ENCODE measurements at places on chromosomes 7 and 10. TPM values are rescaled to one million over a fixed set of nuclear protein-coding genes. Genes with fewer than 3 reads are reported as not detected.

- peaks cover 20% of the 10 kb centered on the region for H3K36me3 ChIP-seq
- H3K4me3 ChIP-seq, result no peak overlapping the region
- H3K27ac ChIP-seq, result no peak overlapping the region
- DNase-seq, result no peak
- no peaks in the 10 kb centered on the region for H3K27me3 ChIP-seq
Observed at GRCh38 chr7:139345042-139345441, 3.9 kb downstream of the FMC1 start.

The C10orf95 gene
- total RNA-seq, result 3.1 TPM

DNA sequence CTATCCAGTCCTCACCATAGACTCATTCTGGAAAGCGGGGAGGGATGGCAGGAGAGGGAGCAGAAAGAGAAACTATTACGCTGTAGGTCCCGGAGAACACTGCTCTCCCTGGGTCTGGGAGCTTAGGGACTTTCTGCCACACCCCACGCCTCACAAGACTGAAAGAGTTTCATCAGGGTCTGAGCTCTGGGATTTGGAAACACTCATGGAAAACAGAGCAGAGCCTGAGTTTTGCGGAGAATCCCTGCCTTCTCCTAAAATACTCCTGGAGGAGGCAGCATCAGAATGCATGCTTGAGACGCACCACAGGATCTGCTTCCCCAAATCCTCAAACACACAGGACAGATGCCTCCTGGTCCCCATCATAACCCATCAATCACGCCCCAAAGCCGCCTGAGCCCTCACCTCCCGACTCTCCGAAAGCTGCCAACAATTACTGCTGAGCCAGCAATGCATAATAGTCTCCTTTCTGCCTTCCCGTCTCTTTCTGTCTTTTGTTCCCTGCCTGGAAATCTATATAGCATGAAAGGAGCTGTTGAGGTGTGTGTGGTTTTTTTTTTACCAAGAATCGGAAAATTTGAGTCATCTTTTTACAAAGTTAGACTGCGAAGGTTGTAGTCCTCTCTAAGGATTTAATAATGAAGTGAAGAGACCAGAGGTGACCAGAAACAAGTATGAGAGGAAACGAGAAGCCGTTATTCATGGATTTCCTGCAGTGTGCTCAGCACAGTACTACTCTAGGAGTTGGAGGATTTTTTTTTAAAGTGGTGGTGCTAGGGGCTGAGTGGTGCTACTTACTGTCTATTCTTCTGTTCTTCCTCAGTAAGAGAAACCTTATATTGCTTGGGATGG is 37.7 kb downstream of the ASB13 start:
- no peaks in the 10 kb centered on the region for H3K36me3 ChIP-seq
- DNase-seq, result no peak
- no peak overlapping the region for H3K27ac ChIP-seq
- no peaks in the 10 kb centered on the region for H3K4me1 ChIP-seq
- peak overlapping the region; percentile 23 for H3K4me3 ChIP-seq

The BZW2 gene
- total RNA-seq, result 28.0 TPM

The PBLD gene
- total RNA-seq, result 2.3 TPM

DNA sequence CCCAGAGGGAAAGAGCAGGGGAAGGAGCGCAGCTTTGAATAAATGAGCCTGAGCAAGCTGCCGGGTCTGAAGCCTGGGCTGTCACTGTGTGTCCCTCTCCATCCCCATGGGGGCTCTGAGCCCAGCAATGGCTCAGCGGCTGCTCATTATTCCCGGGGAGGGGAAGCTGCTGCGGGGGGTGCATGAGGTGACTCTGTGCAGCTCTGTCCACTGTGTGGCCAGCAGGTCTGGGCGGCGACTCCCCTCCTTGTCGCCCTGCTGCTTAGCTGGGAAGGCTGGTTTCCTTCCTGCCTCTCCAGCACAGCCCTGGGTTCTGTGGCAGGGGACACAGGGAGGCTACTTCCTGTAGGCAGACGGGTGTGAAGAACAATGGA is 234.2 kb downstream of the PRPF18 start:
- no peak for DNase-seq
- no peaks in the 10 kb centered on the region for H3K36me3 ChIP-seq
- peaks cover 25% of the 10 kb centered on the region for H3K4me1 ChIP-seq
- H3K4me3 ChIP-seq, result no peak overlapping the region
- H3K27me3 ChIP-seq, result no peaks in the 10 kb centered on the region

The CFAP46 gene
- 0.52 TPM for total RNA-seq

The PTER gene
- total RNA-seq, result 18.1 TPM

The EIF5AL1 gene
- total RNA-seq, result 0.14 TPM

GRCh38 chr10:2908851-2909630 is 158.3 kb upstream of the PFKP start:
- no peak overlapping the region for H3K4me3 ChIP-seq
- no peaks in the 10 kb centered on the region for H3K36me3 ChIP-seq
- H3K4me1 ChIP-seq, result no peaks in the 10 kb centered on the region
- no peak overlapping the region for H3K27ac ChIP-seq
- no peaks in the 10 kb centered on the region for H3K27me3 ChIP-seq

DNA sequence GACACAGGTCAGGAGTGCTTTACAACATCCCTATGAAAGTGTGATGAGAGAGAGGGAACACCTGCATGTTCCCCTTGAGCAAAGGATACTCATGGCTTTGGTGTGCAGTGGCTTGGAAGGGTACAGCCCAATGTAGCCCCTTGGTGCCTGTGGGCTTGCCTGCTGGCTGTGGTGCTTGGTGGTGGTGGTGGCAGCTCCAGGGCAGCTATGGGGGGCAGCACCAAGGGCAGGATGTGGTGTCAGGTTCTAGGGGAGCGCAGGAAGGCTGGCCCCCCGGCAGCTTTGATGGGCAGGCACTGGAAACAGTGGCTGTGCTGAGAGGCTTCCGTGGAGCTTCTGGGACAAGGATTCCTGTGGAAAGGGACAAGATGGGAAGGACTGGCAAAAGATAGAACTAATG is 464.0 kb upstream of the ZMIZ1 start:
- no peaks in the 10 kb centered on the region for H3K36me3 ChIP-seq
- no peak for DNase-seq
- H3K27ac ChIP-seq, result no peak overlapping the region

DNA sequence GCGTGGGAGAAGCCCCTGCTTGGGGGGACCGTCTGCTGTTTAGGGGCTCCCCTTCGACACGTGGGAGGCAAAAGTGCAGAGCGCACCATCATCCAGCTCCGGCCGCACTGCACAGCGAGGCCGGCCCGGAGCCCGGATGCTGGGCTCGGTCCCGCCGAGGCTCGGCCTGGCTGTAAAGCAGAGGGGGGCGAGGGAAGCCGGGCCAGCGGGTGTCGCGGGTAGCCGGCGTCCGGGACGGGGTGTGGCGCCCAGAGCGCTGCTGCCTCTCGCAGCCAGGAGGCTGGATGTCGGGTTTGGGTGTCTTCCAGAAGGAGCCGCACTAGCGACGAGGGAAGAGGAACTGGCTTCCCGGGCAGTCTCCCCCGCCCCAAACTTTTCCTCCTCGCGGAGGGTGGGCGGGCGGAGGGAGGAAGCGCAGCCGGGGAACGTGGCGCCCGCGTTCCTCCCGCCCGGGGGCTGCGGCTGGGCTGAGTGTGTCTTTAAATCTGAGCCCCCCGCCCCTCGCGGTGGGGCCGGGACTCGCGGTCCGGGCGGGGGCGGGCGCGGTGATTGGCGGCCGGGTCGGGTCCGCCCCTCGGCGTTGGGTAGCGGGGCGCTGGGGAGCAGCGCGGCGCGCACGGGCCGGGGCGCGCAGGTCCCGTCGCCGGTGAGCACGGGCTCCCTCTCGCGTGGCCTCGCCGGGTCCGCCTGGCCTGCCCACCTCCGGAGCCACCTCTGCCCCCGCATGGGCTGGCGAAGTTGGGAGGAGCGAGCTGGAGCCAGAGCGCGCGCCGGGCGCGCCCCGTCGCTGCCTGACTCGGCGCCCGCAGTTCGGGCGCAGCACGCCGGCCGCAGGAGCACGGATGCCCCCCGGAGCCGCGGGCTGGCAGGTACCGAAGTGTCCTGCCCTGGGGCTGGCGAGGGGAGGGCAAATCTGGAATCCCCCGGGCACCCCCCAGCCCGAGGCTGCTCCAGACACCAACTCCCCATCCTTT is at the start of gene PALD1:
TSS of gene PALD1 (plus strand) at position 577 of the 974 bp plus-strand sequence. CDS start 47,185 bp downstream, outside the sequence.
- peak within 1 kb of the TSS; percentile 56 for H3K4me3 ChIP-seq
- DNase-seq, result peak; percentile 82
- H3K27me3 ChIP-seq, result no peaks in the 10 kb centered on the region
- peaks cover 45% of the 10 kb centered on the region for H3K4me1 ChIP-seq
- H3K27ac ChIP-seq, result peak within 1 kb of the TSS; percentile 44

The IKZF1 gene
- 41.4 TPM for total RNA-seq

DNA sequence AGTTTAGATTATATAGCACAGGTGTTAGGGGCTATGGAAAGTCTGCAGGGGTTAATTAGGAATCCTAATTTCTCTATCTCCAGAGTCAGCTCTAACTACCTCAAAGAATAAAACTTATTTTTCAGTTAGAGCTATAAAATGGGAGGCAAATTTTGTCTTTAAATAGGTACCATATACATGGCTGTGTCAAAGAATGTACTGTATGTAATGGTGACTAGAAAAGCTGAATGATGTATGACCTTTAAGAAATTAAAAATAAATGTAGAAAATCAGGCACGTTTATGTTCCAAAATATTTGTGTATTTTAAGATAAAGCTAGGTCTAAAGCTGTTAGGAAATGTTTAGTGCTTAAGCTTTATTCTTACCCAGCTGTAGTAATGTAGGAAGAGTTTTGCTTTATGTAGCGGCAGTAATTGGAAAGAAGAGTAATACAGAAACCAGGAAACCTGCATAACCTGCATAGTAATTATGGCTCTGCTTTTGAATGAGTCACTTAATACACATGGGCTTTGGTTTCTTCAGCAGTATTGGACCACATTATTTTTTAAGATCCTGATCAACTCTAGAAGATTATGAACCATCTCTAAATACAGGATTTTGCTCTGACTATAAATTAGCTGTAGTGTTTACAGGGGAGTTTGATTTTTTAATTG is 85.0 kb downstream of the KMT2E start:
- no peak for DNase-seq
- H3K4me1 ChIP-seq, result no peaks in the 10 kb centered on the region

All from upper lobe of right lung (tissue), 1 donor.